ENCODE measurements at places on chromosomes 7 and 10.

- DNase-seq: peak; percentile 2
These were observed 750.2 kb downstream of the XPNPEP1 start for GRCh38 chr10:109173121-109173520.

DNA sequence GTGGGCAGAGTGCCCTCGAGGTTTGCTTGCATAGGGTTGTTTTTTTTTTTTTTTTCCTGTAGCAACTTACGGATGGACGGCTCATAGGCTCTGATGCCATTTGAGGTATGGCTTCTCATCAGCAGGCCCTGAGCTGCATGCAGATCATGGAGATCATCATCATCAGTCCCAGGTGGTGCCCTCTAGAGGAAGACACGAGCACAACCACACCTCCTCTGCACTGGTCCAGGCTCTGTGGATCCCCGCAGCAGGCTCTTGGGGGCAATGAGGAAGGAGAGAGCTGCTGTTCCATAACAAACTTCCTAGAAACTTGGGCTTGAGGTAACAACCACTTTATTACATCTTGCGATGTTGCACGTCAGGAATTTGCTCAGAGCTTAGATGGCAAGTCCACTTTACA is 132.7 kb upstream of the CXCL12 start:
- no peak for DNase-seq

- no peak for DNase-seq
These were observed 4.2 kb upstream of the ADAM12 start for GRCh38 chr10:126392469-126392868.

GRCh38 chr10:71045936-71046335 is 157.6 kb upstream of the PCBD1 start:
- no peak for DNase-seq

- no peak for DNase-seq
These were observed 8.2 kb downstream of the JCAD start for GRCh38 chr10:30051220-30051619.

GRCh38 chr10:77360835-77361234 is 276.8 kb downstream of the KCNMA1 start:
- no peak for DNase-seq

DNA sequence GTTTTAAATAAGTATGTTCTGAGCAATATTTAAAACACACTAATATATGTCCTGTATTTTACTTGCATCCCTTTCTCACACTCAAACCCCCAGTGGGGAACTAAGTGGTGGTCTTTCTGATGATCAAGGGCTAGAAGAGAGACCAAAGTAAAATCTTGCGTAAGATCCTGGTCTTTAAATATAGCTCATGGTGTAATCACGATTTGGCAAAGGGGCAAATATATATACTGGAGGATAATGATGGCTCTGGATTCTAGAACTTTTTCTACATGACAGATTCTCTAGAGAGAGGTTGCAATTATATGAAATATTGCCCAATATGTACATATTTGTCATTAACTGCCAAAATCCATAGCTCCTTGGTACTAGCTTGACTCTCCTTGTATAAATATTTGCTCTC is 438.3 kb downstream of the NXPH1 start:
- DNase-seq: no peak

DNA sequence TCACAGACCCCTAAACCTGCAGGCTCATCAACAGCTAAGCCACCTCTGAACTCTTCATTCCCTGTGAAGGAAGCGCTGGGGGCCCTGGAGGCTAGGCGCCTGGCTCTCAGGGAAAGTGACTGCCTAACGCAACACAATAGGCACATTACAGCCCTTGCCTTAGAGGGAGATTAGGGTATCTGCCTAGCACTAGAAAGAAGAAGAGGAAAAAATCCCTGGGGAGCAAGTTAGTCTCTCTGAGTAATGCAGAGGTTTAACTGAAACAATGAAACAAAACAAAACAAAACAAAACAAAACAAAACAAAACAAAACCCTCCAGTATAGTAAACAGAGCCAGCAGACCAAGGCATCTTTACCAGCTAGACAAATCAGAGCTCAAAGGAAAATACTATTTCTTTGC is 2.6 kb downstream of the ZNF777 start:
- DNase-seq: no peak

GRCh38 chr10:112221545-112221944 is 38.0 kb upstream of the GPAM start:
- peak; percentile 43 for DNase-seq

DNA sequence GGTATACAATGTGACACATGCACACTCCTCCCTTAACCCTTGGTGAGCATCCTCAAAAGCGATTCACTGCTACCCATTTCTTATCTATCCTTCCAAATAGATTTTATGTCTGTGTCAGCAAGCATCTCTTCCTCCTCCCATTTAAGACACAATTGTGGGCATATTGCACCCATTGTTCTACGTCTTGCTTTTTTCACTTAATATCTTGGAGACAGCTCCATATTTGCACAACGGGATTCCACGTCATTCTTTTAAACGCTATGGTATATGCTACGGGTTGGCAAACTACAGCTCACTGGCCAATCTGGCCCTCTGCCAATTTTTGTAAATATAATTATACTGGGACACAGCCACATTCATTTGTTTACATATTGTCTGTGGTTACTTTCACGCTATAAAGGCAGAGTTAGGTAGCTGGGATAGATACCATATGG is 88.6 kb downstream of the RNF216 start:
- DNase-seq: peak; percentile 63
